ENCODE measurements at places on chromosomes 2 and 18. TPM values are rescaled to one million over a fixed set of nuclear protein-coding genes. Genes with fewer than 3 reads are reported as not detected.

- no peak for DNase-seq
Measured at GRCh38 chr2:7987992-7988391, 693.9 kb upstream of the ID2 start.

The TACR1 gene
- not detected for total RNA-seq

DNA sequence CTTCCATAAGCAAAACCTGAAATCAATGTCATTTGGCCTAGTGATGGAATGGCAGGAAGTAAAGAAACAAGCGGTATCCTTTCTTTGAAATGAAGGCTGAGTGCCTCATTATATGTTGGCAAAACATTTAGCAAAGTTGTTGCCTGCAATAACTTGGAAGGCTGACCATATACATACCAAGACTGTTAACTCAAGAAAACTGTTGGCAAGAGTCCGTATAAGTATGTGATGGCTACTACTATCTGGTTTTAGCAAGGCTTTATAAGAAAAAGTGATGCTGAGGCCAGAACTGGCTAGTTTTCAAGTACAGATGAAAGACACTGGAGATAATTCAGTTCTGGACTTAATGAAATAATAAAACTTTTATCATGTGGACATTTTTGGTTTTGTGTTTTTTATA is 356.2 kb downstream of the ZNF521 start:
- no peak for DNase-seq

- no peak for DNase-seq
Measured at GRCh38 chr2:181163139-181163538, 182.7 kb downstream of the UBE2E3 start.

All from dermis microvascular lymphatic vessel endothelial cell (primary cell).